NCI-H2171 treated with DMSO at 0.1 percent for 48 hours (cell line): ENCODE measurements at places on chromosomes 2 and 18.
A peak's percentile ranks its signal among the peaks of the same experiment; 100 is the strongest.

DNA sequence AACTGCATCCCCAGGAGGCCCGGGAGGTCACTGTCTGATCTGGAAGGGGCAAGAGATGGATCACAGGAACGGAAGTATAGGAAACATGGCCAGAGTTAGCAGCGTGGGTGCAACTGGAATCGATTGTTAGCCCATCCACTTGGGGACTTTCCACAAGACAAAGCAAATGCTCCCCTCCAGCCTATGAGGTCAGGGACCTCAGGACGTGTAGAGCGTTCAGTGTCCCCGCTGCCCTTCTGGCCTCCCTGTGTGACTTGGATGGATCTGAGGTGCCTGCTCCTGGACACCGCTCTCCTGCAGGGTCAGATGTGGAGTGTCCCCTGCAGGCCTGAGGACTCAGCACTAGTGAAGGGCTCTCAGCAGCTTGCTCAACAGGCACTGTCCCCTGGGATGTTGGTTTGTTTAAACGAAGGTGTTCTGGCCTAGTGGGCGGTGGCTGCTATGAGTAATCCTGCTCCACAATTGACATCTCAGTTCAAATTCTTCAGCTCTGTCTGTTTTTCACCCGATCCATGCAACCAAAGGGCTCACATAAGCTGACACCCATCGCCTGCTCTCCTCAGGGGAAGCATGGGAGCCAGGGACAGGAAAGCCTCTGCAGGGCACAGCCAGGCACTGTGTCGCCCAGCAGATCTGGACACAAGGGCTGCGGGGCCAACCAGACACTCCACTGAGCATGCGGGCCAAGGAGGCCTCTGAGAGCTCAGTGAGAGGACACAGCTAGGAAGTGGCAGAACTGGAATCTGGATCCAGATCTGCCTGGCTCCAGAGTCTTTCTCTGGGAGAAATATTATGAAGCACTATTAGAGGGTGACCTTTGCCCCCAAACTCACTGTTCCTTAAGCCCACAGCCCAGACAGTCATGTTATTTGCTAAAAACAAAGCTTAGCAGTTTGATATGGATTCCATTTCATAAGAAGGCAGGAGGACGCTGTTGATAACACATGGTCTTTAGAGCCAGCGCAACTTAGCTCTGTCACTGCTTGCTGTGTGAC lies 78.5 kb downstream of the RHOB start:
- no peak for DNase-seq

- peak; percentile 60 for DNase-seq
Observed at GRCh38 chr2:38508311-38509039, 94.3 kb downstream of the HNRNPLL start.

DNA sequence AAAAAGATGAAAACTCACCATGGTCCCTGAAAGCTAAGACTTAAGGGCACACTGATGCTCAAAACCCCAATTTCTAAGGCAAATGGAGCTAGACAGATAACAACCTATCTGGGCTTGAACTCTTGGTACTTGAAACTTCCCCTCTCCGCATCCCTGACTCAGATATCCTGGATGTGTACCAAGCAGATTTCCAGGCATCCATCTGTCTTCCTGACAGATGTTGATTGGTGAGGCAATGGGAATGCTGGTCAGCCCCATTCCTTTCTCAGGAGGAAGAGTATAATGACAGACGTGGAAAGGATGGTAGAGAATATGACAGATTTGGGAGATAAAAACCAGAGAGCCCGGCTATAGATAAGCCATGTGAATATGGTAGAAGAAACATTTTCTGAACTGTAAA lies 69.2 kb downstream of the ADD2 start:
- DNase-seq, result peak; percentile 70

DNA sequence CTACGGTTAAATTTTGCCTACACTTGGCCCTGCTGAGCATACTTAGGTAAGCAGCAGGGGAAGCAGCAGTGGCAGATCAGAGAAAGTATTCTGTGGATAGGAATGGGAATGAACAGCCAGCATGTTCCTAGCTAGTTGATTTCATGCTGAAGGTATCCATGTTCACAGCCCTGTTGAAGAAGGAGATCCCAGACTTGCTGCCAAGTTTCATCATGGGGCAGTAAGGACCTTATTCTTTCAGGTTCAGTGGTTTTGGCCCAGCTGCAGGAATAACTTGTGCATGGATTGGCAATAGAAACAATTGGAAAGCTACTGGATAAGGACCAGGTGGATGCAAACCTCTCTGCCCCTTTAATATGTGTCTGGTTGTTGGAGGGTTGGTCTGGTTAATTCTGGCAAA lies 98.2 kb upstream of the TMEM178A start:
- DNase-seq, result no peak

GRCh38 chr2:66553370-66553769 lies 118.4 kb downstream of the MEIS1 start:
- peak; percentile 12 for DNase-seq

DNA sequence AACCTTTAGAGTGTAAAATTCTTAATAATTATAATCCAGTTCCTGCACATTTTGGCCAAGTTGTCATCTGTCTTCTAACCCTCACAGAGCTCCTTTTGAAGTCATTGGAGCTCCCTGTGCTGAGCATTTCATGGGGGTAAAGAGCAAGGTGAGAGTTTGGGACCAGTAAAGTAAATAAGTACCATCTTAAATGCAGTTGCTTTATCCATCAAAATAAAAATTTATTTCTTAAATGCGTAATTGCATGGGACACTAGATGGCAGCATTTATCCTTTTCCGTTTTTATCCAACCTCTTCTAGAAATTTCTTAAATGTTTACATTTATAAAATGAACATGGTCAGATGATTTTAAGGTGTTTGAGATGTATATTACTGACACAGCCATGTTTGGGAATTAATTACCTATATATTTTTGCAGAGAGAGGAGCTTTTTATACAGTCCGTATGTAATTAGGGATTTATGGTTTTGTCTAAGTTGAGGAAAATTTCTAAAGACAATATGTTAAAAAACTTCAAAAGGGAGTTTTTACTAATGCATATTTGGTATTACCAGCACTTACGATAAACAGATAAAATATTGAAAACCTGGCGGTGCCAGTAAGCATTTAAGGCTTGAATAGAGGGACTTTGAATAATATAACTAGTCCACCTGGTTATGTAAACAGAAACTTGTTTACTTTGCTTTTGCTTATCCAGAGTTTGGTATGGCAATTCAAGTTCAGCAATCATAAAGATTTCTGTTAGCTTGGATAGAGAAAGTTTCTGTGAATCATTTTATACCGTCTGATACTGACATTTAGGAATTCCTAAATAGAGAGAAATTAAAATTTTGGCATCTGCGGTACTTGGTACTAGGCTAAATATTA lies 54.5 kb downstream of the ACSL3 start:
- DNase-seq, result no peak

DNA sequence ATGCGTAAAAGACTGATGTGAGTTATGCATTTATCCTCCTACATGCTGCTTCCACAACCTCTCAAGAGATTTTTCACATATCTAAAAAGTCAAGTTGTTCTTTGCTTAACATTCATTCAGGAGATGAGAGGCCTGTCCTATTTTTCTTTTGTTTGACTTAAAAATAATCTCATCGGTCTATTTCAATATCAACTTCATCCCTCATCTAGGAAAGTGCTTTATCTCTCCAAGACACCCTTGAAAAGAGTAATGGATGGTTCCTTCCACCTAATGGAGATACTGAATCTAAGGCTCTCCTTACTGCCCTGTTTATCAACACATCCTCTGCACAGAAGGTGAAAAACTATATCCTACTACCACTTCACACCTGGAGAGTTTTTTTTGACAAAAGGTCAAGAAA lies 2.4 kb downstream of the NFE2L2 start:
- peak; percentile 36 for DNase-seq

GRCh38 chr2:53787614-53788289 lies 908 bp downstream of the ERLEC1 start:
- DNase-seq, result no peak

DNA sequence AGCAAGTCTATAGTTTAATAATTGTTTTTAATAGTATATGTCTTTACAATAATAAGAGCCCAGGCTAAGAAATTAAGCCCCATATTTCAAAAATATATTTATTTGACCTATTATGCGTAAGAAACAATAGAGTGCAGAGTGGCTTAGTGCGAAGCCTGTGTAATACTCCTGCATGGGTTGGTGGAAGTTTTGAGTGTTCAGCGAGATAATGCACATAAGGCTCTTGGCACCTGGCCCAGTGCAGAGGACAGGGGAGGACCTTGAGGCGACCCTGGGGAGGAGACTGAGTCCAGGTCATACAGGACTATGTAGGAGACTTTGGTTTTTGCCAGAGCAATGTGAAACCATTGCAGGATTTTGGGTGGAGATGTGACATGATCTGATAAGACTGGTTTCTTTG lies 132.4 kb upstream of the ST6GAL2 start:
- no peak for DNase-seq

DNA sequence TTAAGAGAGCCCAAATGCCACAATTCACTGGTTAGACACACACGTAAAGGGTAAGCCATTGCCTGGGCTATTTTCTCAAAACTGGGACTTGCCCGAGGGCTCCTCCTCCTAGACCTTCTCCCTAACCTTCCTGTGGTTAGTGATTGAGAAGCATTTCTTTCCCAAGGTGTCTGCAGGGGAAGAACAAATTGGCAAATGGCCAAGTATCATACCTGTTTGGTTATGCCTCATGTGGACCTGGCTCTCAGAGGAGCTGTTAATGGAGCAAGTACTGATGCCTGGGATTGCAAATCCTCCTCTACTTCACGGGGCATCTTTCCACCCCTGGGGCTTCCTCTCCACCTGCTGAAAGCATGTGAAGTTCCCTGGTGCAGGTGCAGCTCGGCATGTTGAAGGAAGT lies 187.5 kb upstream of the CYRIA start:
- no peak for DNase-seq

DNA sequence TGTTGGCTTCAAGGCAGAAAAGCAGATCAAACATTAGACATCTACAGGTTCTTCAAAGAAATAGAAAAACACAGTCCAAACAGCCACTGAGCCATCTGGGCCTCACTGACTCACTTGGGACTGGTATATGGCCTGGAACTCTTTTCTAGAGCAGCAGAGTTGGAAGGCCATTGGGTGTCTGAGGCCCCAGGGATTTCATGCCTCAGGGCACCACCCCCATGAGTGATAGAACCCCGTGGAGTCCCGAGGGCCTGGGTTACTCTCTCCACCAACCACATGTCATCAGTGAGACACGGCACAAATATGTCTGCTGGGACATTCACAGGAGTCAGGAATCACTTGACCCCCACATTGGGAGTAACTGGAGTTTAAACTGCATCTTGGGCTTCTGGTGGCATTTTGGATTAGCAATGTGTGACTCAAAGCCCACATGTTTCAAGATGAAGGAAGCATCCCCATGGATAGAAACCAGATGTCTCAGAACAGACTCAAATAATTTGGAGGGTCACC lies 44.0 kb downstream of the CAPN13 start:
- no peak for DNase-seq
